ENCODE measurements at places on chromosomes 5 and 9.
A peak's percentile ranks its signal among the peaks of the same experiment; 100 is the strongest.

DNA sequence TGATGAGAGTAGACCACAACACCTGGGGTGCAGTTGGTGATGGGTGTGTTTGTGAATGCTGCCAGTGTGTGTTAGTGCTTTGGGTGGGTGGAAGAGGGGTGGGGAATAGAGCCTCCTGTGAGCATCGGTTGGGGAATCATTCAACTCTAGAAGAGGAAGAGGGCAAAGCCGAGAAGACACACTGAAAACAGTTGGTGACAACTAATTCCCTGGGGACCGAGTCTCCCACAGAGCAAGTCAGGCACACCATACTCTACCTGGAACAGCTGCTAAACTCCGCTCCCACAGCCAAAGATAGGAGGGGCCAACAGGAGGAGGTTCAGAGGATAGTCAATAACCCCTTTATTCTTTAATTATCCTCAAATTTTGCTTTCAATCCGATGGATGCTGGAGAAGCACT, 1.6 kb upstream of the ARHGEF39 start:
- no peak for DNase-seq

- DNase-seq: no peak
Measured at GRCh38 chr9:91785447-91785842, 164.6 kb downstream of the ROR2 start.

DNA sequence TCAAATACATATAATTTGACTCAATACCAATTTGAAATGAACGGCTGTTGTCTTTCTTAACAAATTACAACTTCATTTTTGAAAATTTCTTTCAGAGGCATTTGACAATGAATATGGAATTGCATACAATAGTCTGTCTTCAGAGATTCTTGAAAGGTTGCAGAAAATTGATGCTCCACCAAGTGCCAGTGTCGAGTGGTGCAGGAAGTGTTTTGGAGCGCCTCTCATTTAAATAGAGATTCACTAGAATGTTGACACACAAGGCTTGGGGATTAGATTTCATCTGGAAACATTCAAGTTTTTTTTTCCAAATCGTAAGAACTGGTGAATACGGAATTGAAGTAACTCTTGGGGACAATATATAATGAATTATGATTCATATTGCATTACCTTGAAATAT, 8.1 kb downstream of the RPS6 start:
- DNase-seq: no peak

GRCh38 chr5:149271716-149272563, at the start of gene AFAP1L1:
Gene AFAP1L1 (plus strand): TSS chr5:149271859. CDS start chr5:149271969, 110 bp downstream.
- peak; percentile 72 for DNase-seq

DNA sequence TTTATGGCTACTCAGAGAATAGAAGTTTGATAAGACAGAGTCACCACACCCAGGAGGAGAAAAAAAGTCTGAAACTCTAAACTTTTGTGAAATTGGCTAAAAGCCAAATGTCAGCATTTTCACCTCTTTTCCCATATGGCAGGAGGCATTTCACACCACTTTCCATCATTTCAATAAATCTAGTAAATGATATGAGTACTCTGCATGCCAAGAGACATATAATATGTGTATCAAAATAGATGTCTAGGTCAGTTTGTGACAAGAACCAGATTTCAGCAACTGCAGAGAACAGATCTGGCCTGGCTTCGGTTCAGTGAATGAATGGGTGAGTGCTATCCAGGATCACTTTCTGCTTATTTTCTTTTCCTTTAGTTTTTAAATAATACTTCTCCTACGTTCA, 470.8 kb downstream of the ENC1 start:
- no peak for DNase-seq

DNA sequence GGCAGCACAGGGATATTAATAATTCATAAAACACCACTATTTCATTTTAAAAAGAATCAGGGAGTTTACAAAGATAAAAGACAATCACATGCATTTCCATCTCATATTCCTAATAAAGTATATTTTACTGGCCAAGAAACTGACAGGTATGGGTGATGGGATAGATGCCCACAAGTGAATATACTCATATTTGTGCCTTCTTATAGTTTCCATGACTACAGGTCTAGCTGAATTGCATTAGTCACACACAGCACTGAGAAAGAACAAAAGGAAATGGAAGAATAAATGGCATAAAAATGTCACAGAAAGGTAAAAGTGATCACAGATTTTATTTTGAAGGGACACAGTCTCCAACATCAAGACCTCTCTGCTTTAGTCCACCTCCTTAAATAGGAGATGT, 193.5 kb downstream of the PLK2 start:
- DNase-seq: no peak

- no peak for DNase-seq
Measured at GRCh38 chr9:11194246-11194645, 581.4 kb upstream of the PTPRD start.

DNA sequence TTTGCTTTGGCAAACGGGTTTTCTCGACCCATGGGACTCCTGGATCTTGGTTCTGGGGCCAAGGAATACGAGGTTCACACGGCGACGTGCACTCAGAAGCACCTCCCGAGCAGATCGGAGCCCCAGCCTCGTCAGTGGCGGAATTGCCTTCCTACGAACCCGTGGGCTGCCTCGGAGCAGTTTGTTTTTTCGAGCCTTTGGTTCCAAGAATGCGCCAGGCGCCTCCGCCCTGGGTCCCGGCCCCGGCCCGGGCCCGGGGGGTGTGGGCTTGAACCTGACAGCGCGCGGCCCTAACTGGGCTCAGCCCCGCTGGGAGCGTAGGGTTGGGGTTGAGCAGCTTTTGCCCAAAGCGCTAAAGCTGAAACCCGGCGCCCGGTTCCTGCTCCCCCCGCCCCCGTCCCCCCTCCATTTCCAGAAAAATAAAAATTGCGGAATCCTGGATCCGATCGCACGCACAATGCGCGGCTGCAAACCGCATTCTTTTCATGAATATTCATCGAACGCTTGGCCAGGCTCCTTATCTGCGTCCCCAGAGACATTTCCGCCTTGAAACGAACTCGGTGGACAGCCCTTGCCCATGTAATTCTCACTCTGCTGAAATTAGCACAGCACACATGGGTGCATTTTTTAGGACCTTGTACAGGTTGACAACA, 1.0 kb downstream of the BASP1 start:
- peak; percentile 73 for DNase-seq

- DNase-seq: no peak
Measured at GRCh38 chr5:141839015-141839513, 39.1 kb downstream of the PCDH1 start.

DNA sequence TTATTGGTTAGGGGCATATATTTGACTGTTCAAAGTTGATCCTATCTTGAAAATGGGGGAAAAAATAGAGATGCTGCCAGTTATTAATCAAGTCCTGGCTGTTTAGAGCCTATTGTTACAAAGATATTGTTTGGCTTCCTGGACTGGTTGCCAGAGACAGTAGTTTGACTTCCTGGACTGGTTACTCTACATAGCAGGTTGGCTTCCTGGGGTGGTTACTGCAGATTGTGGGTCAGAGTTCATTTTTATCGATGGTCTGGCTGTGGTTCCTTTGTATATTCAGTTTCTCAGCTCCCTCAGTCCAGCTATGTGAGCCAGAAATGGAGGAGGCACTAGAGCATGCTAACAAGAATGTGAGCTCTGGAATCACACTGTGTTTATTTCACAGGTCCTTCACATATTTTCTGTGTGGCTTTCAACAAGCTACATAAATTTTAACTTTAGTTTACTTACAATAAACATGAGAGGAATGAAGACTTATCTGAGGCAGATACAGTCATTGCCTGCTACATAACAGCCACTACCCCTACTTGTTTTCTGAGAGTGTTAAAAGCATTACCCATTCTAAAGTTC, 137.6 kb downstream of the TRPM3 start:
- DNase-seq: no peak

- DNase-seq: peak; percentile 76
Measured at GRCh38 chr9:120876842-120877240, at the start of gene PHF19. Gene PHF19 (minus strand): TSS chr9:120877188. CDS start chr9:120874741, 2,447 bp downstream.

DNA sequence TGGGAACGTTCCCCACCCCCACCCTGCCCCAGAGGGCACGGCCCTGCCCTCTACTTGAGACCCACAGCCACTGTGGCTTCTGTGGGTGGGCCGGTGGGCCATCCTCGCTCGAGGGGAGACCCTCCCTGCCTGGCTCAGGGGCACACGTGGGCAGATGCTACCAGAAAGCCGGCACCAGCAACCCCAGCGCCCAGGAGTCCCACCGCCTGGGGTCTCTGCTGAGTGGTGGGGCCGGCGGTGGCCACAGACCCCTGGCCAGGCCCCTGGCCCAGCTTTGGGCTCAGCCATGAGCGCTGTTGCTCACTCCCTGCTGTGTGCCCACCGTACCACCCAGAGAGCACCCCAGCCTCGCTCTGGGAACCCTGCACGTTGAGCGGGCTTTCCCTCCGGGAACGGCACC, 16.5 kb upstream of the NRARP start:
- peak; percentile 62 for DNase-seq

DNA sequence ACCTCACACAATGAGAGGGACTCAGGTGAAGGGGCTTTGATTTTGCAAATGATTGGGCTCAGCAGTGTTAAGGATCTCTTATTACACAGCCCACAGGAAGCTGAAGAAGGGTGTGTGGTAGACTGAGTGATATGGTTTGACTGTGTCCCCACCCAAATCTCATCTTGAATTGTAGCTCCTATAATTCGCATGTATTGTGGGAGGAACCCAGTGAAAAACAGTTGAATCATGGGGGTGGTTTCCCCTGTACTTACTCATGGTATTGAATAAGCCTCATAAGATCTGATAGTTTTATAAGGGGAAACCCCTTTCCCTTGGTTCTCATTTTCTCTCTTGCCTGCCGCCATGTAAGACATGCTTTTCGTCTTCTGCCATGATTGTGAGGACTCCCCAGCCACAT, 132.5 kb upstream of the FBXL7 start:
- DNase-seq: no peak

GRCh38 chr5:173572431-173573125, 43.9 kb downstream of the BOD1 start:
- DNase-seq: no peak

GRCh38 chr9:69458176-69458575, 133.2 kb downstream of the ENTREP1 start:
- no peak for DNase-seq

- peak; percentile 20 for DNase-seq
Measured at GRCh38 chr5:133235696-133236426, 184.0 kb downstream of the HSPA4 start.

DNA sequence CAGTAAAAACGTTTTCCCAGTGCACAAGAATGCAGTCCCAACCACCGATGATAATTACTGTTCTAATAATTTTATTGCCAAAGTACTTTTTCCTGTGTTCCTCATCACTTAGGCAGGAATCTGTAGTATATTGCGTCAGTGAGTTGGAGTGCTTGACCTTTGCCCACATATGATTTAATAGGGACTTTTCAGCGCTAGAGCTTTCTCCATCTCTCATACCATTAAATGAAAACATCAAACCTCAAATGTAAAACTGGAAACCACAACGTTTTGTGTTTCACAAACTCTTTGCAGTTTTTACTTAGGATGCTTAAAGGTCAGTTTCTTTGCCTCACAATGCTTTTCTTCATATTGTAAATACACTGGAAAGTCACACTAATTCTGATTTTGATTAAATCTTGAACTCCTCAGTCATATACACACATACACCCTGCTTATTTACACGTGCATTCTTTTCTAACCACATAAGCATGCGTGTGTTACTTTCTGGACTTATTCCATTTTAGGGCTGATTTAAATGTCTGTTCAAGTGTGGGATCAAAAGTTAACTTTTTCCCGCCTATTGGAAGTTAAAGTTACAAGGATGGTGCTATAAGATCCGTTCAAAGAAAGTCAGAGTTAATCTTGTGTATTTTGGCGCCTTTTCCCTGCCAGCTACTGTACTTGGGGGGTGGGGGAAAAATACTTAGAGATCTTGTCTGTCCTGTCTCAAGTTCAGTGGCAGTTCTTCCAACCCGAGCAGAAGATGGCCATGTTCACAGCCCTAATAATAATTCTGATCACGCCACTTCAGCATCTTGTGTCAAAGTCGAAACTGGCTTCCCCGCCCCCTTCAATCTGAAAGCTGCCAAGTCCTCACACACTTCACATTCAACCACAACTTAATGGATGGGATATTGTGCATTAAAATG, 6.6 kb upstream of the NFIB start:
- DNase-seq: no peak

DNA sequence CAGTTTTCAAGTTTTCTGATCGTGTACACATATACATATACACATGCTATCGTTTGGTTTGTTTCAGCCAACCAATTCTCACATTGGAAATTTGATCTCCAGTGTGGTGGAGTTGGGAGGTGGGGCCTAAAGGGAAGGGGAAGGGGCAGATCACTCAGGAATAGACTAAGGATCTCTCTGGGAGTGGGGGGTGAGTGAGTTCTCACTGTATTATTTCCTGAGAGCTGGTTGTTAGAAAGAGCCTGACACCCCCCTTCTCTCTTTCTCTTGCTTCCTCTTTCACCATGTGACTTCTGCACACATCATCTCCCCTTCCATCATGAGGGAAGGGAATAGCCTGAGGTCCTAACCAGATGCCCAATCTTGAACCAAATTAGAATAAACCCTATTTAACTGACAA, 551.7 kb downstream of the MAT2B start:
- DNase-seq: no peak

- DNase-seq: no peak
Measured at GRCh38 chr9:105842023-105842644, 147.8 kb downstream of the TMEM38B start.

- no peak for DNase-seq
Measured at GRCh38 chr9:134547161-134548100, 94.2 kb upstream of the COL5A1 start.

GRCh38 chr5:112228667-112229066, 190.4 kb downstream of the EPB41L4A start:
- DNase-seq: no peak

GRCh38 chr5:32523625-32524024, 61.7 kb upstream of the SUB1 start:
- no peak for DNase-seq

DNA sequence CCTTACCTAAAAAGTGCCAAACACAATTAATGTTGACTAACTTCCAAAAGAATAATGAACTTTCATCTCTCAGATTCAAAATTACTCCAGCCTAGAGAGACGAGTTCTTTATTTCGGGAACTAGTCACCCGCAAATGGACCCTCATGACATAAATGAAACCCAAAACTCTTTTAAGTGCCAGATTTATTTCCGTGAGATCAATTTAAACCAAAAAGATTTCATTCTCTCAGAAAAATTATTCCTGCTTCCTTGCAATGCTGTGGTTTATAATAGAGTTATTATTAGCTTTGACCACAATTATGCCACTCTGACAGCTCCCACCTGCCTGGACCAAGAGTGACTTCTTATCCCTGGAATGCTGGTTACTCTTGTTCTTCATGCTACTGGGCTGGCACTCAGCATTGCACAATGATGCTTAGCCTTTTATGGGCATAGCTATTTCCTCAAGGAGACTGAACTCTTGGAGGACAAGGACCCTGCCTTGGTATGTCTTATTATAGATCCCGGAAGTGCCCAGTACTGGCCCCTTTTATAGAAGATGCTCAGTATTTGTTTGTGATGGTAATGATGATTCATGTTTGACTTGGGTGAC, 183.5 kb downstream of the SNX18 start:
- no peak for DNase-seq

GRCh38 chr9:88724331-88724730, 189.4 kb downstream of the NXNL2 start:
- DNase-seq: no peak
